BE2C (cell line): ENCODE measurements at places on chromosomes 4 and X.
A peak's percentile ranks its signal among the peaks of the same experiment; 100 is the strongest.

GRCh38 chr4:114287079-114287696, 307.7 kb upstream of the ARSJ start:
- no peak for DNase-seq

- DNase-seq = no peak
Measured at GRCh38 chrX:74262452-74263209, 41.3 kb upstream of the ZCCHC13 start.

GRCh38 chr4:134700251-134700650, 498.7 kb upstream of the PABPC4L start:
- no peak for DNase-seq

DNA sequence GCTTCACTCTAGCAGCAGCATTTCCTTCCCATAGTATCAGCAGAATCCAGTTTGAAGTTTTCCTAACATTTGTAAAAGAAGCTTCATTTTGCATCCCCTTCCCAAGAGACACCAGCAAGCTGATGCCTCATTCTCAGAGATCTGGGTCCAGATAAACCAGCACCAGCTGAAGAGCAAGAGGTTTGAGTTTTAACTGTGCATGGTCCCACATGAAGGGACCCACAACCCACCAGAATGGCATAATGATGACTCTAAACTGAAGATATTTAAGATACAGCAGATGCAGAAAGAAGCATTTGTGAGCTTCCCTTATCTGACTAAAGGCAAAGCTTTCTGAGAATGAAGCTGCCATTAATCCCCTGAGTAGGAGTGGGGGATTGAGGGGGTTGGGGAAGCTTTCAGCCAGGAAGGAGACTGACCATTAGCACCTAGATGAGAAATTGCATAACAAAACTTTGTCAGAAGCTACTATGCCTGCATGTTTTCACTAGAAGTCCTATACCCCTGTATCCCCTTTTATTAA, 18.6 kb downstream of the NUDT6 start:
- no peak for DNase-seq

DNA sequence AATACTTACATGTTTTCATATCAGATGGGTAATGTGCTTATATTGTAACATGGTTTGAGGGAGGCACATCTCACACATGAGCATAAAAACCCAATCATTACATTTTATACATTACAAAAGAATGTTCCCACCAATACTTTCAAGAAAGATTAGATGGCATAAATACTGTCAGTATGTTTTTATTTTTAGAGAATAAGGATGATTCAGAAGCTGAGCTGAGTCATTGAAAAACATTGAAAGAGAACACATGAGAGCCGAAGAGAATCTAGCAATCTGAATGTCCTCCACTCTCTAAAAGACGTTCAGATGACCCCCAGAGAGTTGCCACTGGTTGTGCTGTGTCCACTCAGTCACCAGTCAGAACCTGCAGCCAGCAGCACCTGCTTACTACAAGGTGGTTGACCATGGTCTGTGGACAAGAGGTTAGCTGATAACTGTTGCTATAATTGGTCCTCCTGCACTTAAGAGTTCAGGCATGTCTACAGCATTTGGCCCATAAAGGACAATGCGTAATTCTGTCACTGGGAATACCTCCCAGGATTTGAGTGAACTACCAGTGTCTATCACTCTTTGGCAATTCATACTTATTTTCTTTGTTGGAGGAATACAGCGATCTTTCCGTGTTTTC, 382.2 kb upstream of the IGFBP7 start:
- DNase-seq = no peak

GRCh38 chr4:122882857-122883735, 39.3 kb downstream of the NUDT6 start:
- no peak for DNase-seq

- no peak for DNase-seq
Measured at GRCh38 chr4:102601586-102602227, 100.5 kb downstream of the NFKB1 start.

GRCh38 chr4:185809121-185809520, 2.9 kb downstream of the SORBS2 start:
- DNase-seq = no peak

GRCh38 chrX:41332408-41333002, 1.5 kb upstream of the DDX3X start:
- DNase-seq = no peak

- peak; percentile 81 for DNase-seq
Measured at GRCh38 chrX:40266490-40267333, 169.0 kb upstream of the BCOR start.

- DNase-seq = no peak
Measured at GRCh38 chrX:115393271-115393670, 103.8 kb downstream of the LUZP4 start.

DNA sequence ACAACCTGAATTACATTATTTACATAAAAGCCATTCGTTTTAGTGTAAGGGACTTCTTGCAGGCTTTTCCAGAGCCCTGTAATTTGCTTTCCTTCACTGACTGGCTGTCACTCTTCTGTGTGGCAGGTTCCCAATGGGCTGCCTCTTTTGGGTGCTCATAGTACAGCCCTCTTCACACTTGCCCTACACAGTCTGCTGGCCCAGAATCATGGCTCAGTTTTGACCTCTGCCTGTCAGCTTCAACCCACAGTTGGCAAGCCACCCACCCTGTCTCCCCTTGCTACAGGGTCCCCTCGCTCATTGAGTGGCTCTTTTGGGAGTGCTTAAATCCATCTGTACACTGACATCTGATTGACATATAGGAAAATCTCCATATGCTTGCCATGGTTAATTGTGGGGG, 97.9 kb downstream of the GBA3 start:
- DNase-seq = no peak

- no peak for DNase-seq
Measured at GRCh38 chrX:8914681-8915080, 113.5 kb upstream of the FAM9A start.

GRCh38 chr4:114827651-114828050, 229.0 kb downstream of the UGT8 start:
- no peak for DNase-seq

DNA sequence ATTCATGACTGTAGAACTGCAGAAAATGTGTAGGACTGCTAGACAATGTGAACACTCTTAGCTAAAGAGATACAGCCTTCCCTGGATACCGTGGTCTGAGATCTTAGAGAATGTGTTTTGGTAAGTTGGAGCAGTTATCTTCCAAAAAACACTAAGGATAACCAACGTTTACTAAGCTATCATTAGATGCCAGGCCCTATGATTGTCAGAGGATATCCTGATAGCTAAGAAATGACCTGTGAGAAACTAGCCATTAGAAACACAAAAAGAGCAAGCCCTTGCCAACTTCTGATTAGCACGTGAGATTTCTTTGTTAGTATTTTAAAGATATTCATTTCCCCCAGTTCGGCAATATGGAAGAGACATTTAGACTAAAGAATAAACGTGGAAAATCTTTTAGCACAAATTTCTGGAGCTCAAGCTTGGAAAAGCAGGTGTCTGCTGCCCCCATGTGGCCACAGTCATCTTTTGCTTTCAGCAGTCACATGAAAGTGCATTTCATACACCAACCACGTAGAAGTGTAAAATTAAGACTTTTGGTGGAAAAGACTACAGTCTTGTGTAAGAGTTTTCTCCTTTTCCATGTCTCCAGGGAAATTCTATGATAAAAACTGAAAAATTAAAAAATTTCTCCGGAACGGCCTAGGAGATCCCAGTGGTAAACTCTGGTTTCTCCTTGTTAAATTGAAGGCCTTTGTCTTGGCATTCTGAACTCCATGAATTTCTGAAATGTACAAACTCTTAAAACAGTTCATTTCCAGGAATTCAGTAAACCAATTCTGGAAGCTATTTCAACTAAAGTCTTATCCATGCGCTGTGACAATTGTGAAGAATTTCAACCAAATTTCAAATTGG, 136.4 kb downstream of the ZNF674 start:
- peak; percentile 67 for DNase-seq

DNA sequence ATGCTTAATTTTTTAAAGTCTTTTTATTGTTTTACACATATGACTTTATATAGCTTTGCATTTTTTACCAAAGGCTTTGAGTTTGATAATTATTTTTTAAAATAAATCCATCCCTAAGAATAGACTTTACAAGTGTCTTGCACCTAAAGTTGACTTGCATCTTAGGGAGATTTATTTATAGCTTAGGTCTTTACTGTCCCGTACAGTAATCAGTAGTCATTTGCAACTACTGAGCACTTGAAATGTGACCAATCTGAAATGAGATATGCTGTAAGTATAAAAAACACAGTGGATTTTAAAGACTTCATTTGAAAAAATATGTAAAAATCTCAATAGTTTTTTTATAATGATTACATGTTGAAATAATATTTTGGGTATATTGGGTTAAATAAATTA, 19.2 kb downstream of the TBC1D1 start:
- DNase-seq = no peak

GRCh38 chr4:116752027-116752426, 333.3 kb downstream of the TRAM1L1 start:
- DNase-seq = no peak

DNA sequence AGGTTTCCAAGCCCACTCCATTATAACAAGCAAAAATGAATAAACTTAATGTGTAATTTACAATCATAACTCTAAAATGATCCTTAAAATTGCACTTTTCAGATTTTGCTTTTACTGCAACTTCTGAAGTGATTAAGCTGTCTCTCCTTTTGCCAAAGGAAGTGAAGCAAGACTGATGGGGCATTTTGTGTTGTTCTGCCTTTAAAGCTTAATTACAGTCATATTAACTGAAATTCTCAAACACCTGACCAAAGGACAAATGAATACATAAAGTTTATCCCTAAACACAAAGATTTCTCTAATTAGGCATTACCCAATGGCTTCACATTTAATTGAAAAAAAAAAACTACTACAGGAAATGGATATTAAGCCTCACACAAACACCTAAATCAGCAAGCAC, 101.8 kb downstream of the ATP11C start:
- no peak for DNase-seq

DNA sequence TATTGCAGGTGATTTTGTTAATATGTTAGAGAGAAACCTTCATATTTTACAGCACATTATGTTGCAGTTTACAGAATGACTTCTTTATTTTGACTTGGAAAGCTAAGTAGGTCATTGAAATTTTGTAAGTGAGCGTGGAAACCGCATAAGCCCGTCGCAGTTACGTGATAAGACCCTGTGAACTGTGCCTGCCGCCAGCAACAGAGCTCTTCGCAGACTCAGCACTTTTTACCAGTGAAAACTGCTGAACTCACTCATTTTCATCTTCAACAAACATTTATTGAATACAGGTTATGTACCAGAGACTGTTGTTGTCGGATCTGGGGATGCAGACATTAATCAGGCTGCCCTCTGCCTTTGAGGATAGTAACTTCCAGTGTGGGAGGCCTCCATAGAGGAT, 355.7 kb downstream of the HS3ST1 start:
- no peak for DNase-seq

- DNase-seq = peak; percentile 63
Measured at GRCh38 chrX:152904151-152905080, 6.5 kb downstream of the ZNF185 start.

DNA sequence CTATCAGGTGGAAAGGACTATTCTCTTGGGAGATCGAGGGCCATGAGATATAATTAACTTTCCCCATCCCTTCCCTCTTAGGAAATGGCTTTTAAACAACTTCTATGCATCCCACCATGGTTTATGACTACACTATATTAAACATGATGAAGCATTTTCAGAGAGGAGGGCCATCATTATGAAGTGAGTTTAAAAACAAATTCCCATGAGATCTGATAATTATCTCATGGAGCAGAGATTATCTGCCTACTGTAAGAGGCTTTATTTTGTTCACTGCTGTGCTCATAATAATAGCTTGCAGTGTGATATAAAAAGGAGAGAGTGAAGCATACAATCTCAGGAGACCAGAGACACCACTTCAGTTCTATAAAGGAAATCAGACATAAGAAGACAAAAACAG, 330.5 kb upstream of the ZFP42 start:
- no peak for DNase-seq

DNA sequence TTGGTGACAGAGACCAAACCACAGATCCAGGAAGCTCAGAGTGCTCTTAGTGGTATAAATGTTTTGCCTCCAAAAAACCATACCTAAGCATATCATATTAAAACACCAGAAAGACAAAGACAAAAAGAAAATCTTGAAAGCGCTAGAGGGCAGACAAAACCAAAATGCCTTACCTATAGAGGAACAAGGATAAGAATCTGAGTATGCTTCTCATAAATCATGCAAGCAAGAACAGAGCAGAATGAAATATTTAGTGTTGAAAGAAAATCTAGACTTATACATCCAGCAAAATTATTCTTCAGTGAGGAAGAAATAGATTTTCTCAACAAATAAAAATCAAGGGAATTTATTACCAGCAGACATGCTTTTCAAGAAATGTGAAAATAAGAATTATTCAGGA, 941.0 kb upstream of the INTU start:
- no peak for DNase-seq

GRCh38 chr4:84578540-84579402, 4.2 kb upstream of the CDS1 start:
- peak; percentile 36 for DNase-seq

DNA sequence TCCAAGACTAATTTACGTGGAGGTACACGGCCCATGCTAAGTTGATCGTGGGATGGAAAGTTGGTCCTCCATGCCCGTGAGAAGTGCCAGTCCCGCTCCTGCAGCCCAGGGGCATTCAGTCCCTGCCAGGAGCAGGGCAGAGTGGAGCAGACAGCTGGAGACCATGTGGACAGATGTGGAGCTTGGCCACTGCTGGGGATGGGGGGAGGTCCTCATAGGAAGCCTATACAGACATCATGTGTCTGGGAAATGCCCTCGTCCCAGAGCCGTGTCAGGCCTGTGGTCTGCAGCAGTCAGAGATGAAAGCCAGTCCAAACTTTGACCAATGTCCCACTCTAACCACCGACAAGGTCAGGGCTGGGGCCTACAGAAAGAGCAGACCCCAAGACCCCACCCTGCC, 118.4 kb downstream of the CPZ start:
- no peak for DNase-seq

DNA sequence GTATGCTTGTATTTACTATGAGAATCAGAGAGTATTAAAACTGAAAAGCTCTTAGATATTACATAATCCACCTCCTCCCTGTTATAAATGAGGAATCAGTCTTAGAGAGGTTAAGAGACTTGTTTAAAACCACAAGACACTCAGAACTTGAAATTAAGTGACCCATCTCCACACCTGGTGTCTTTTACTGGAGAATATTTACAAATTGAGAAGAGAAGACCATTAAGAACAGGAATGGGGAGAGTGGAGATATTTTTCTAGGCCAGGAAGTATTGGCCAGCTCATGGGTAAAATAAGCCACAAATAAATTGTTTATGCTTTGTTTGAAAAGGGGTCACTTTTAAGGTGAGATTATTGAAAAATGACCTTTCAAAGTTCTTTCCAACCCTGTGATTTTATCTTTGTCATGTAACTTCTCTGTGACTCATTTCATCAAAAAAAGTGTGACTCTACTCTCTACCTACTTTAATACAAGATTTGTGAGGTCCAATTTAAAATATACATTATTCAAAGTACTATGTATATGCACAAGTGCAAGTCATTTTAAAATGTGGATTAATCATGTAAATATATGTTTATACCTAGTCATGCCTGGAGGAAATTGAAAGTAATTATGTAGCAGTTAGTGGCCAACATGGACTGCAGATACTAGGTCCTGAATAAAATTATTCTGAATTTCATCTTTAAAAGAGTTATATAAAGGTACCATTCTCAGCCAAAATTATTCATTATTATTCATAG, 15.9 kb upstream of the COX7B2 start:
- DNase-seq = no peak

- DNase-seq = no peak
Measured at GRCh38 chrX:18956303-18957032, 27.4 kb downstream of the PHKA2 start.
